NCI-H1092 treated with DMSO at 0.1 percent for 48 hours (cell line): ENCODE measurements at places on chromosomes 2 and 18.

DNA sequence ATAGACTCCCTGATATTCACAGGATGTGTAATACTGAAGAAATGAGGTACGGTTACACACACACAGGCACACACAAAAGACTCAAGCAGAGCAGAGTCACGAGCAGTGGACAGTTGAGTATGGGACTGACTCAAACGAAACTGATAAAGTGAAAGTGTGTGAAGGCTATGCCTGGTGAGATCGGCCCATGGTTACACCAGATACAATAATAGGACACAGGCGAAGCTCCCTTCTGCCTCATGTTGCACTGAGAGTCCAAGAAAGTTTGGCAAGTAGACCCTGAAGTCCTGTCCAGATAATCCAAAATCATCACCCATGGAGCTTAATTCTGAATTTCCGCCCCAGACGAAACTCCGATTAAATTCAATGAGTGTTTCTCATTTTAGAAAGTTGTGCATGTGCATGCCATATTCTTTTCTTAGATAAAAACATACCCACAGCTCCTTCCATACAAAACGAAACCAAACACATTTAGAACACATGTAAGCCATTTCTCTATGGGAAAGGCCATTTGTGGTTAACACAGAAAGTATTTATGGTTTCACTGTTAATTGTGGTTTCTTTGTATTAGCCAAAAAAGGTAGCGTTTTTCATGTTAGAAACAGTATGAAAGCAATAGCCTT, 567.6 kb downstream of the PLCL1 start:
- DNase-seq = no peak

DNA sequence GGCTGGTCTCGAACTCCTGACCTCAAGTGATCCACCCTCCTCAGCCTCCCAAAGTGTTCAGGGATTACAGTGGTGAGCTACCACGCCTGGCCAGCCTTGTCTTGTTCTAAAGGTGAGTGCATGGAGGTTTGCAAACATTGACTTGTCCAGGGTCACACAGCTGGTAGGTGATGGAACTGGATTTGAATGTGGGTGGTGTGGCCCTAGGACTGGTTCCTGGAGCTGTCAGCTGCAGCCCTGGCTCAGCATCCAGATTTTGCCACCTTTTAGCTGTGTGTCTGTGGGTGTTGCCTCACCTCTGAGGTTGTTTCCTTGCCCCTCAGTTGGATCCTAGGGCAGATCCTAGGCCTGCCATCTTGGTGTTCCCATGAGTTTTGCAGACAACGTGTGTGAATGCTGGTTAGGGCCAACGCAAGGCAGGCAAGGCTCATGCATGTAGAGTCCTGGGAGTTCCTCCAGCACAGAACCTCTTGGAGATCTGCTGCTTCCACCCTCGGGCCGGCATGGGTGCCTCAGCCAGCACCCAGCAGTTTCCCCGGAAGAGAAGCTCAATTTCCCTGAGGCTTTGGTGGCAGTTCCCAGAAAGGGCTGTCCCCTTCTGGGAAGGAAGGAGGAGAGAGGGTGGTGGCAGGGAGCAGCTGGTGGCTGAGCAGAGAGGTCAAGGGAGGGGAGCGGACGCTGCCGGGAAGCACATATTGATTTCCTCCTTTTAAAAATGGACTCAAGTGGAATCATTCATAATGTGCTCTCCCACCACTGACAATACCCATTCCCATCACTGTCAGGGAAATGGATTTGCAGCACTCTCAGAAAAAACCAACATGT, 127.6 kb upstream of the HS6ST1 start:
- no peak for DNase-seq

DNA sequence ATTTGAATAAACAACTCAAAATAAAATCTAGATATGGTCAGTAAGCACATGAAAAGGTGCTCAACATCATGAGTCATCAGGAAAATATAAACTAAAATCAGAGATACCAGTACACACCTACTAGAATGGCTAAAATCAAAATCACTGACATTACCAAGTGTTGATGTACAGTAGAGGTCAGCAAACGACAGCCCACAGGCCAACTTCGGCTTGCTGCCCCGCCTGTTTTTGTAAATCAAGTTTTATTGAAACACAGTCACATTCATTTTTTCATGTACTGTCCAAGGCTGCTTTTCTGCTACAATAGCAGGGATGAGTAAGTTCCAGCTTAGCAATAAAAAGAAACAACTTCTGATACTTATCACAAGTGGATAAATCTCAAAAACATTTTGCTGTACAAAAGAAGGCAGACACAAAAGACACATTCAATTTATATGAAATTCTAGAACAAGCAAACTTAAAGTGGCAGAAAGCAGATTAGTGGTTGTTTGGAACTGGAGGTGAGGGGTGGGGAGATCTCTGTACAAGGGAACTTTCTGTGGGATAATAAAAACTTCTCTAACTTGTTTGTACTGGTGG, 32.1 kb downstream of the TRAK2 start:
- DNase-seq = no peak

DNA sequence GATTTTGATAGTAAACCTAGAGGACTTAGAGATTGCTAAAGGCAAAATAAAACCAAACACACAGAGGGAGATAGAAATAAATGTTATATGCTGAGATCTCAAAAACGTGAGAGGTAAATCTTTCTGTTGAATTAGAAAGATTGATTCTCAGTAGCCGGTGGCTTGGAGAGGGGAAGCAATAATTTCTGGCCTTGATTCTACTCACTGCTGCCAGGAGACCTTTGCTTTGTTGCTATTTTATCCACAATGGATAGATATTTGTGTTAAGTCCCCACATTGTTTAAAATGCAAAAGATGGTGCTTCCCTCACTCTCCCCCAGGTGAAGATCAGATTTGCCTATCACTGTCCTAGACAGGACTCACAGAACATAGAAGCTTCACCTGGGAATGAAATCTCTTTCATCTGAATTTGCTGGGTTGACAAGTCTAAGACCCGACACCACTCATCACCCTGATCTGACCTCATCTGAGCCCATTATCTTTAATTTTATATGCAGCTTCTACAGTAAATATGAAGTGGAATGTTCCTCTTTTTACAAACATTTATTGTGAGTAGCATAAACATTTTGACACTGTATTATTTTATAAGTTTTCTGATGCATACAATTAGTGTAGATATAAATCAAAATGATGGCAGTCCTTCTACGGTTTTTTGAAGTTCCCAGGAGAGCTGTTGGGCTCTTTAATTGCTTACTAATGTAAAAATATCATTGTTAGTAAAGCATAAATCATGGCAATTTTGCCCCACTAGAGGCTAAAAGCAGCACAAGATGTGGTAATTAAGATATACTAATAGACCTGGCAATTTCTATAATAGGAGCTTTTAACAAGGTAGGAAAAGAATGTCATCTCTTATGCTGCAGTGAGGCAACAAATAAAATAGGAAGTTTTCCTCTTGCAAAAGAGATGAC, 149.7 kb downstream of the DCC start:
- peak; percentile 35 for DNase-seq

DNA sequence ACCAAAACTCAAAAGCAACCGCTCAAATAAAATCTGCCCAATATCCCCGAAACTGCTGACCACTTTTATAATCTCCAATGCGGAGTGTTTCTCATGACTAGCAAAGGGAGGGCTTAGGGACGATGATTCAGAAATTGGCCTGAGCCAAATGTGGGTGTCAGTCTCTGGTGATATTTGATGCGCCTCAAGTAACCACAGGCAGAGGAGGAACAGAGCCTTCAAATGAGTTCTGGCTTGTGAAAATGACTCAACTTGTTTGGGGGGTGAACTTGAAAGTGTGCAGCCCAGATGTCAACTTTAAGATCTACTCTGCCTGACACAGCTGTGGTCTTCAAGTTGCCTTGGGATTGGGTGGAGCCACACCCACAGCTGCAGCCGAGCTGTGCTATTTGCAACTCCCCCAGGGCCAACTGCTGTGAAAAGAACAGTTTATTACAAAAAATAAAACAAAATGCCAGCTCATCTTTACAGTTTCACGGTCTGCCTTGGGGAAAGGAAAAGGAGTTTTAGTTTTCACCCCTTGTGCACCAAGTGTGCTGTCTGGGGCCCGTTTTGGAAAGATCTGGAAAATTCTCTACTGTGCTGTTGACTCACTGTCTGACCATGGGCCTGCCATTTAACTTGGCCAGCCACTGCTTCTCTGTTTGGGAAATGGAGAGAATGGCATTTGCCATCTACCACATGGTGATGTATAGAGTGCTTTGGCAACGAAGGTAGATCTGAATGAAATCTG, 222.1 kb downstream of the MTX2 start:
- DNase-seq = no peak

GRCh38 chr2:20165677-20166509, 59.0 kb downstream of the SDC1 start:
- no peak for DNase-seq

DNA sequence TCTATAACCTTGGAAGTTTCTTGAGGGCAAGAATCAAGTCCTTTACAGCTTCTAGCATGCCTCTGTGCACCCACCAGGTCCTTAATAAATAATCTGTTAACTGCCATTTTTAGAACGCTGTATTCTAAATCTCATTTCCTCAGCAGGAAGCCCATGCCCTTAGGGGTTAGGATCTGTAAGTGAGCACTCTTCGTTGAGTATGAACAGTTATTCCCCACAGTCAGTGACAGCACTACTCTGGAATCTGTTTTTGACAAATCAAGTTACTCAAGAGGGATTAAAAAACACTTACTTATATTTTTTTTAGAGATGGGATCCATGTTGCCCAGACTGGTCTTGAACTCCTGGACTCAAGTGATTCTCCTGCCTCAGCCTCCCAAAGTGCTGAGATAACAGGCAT, 14.6 kb downstream of the PAIP2B start:
- DNase-seq = no peak

DNA sequence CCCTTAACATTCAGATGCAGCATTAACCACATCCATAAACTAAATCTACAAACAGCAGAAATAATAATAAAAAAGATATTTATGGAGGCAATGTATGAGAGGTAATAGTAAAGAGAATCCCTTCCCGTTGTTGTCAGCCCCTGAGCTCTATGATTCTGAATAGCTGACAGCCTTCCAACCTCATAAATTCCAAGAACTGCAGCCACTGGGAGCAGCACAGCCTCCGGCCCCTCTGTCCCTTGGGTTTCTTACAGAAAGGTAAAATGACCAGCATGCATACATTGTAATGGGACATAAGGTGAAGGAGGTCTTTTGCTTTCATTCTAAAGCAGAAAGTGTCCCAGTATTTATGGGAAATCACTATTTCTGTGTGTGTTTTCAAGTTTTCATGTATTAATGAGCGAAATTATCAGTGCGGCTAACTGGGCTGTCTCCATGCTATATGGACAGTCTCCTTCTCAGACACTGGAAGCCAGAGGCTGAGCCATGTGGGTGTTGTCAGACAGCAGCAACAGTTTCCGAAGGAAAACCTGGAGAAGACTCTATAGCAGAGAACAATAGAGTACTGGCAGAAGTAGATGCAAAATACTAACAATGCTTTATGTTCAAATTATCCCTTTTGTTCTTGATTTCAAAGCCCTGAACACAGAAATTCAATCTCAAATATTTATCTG, 151.6 kb downstream of the LRRC30 start:
- no peak for DNase-seq

- DNase-seq = no peak
Observed at GRCh38 chr2:233124421-233125080, 64.4 kb downstream of the INPP5D start.

- peak; percentile 67 for DNase-seq
Observed at GRCh38 chr2:218892693-218893348, 12.2 kb downstream of the WNT10A start.

- DNase-seq = no peak
Observed at GRCh38 chr2:39524061-39524460, 87.0 kb upstream of the MAP4K3 start.

- no peak for DNase-seq
Observed at GRCh38 chr18:12076424-12077140, 17.1 kb upstream of the ANKRD62 start.

DNA sequence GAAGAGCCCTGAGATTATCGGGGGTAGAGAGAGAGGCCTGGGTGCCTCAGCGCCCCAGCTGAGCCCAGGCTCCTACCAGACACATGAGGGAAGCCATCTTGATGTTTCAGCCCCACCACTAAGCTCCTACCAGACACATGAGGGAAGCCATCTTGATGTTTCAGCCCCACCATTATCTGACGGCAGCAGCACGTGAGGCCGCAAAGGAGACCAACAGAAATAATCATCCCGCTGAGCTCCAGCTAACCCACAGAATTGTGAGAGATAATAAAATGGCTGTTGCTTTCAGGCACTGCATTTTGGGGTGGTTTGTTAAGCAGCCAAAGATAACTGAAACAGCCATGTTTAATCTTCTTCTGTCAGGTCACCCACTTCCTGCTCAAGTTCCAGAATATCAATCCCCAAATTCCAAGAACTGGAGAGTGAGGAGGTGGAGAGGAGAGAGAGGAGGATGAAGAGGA, 29.3 kb upstream of the SOS1 start:
- no peak for DNase-seq

GRCh38 chr2:239142806-239143205, 258.0 kb downstream of the HDAC4 start:
- DNase-seq = no peak

GRCh38 chr18:26386002-26386401, 159.8 kb downstream of the TAF4B start:
- peak; percentile 2 for DNase-seq

DNA sequence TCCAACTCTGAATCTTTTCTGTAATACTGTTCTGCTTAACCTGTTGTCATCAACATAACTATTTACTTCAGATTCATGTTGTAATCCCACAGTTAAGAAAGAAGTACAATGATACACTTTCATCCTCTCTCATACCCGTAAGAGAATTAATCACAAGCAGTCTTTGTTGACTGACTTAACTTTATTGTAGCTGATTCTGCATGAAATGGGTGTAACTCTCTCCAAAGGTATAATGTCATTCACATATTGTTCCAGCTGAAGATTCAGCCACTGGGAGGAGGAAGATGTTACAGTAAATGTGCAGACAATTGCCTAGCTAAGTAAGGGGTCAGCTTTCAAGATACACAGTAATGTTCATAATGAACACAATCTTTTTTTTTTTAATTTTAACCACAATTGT, 13.5 kb upstream of the DSG2 start:
- no peak for DNase-seq

- no peak for DNase-seq
Observed at GRCh38 chr2:110153416-110153815, 37.8 kb upstream of the MALL start.

DNA sequence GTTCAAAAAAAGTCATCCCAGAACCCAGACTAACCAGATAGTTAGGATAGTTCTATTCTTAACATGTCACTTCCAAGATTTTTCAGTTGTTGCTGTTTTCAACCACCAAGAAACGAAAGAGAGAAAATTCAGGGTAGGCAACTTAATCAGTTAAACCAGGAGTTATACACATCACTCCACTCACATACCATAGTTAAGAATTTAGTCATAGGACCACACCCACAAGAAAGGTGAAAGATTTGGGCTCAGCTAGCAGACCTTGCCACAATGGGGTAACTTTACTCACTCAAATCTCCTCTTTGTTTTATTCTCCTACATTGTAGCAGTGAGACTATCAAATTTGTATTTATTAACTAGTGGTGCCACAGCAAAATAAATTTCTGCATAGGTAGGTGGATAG, 473.6 kb downstream of the NUP35 start:
- DNase-seq = no peak
